GM19239 (cell line): ENCODE measurements at places on chromosomes 7 and 10.

DNA sequence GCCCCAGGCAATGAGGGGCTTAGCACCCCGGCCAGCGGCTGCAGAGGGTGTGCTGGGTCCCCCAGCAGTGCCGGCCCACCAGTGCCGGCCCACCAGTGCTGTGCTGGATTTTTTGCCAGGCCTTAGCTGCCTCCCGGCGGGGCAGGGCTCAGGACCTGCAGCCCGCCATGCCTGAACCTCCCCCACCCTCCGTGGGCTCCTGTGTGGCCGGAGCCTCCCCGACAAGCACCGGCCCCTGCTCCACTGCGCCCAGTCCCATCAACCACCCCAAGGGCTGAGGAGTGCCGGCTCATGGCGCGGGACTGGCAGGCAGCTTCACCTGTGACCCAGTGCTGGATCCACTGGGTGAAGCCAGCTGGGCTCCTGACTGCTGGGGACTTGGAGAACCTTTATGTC is 3.5 kb upstream of the ACSL5 start:
- DNase-seq, result no peak

DNA sequence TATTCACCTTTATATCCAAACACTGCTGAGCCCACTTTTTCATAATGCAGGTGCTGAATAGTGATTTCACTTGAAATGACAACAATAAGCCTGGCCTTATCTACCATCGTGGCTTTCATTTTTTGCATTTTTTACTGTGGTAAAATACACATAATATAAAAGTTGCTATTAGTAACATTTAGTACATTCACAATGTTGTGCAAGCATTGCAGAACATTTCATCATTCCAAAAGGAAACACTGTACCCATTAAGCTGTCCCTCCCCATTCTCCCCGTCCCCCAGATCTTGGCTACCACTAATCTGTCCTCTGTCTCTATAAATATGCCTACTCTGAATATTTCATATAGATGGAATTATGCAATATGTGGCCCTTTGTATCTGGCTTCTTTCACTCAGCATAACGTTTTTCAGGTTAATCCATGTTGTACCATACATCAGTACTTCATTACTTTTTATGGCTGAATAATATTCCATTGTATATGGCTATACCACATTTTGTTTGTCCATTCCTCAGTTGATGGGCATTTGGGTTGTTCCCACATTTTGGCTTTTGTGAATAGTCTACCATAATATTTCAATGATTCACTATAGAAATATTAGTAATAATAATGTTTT is 68.5 kb upstream of the ARID5B start:
- DNase-seq, result no peak

DNA sequence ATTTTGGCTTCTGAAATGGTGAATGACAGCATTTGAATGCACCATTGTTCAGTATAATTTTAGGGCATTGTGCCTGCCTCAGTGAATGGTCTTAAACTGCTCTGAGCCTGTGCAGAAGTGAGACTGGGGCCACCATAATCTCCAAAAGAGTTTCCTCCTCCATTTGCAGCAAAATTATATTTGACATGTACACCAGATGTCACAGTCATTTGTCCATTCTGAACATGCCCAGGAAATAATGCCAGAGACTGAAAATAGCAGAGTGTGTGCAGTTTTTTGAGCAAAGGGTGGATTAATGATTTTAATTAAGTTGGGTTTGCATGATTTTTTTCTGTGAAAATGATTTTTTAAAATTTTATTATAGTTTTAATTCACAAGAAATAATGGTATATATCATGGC is 26.4 kb upstream of the SLC35B4 start:
- no peak for DNase-seq

DNA sequence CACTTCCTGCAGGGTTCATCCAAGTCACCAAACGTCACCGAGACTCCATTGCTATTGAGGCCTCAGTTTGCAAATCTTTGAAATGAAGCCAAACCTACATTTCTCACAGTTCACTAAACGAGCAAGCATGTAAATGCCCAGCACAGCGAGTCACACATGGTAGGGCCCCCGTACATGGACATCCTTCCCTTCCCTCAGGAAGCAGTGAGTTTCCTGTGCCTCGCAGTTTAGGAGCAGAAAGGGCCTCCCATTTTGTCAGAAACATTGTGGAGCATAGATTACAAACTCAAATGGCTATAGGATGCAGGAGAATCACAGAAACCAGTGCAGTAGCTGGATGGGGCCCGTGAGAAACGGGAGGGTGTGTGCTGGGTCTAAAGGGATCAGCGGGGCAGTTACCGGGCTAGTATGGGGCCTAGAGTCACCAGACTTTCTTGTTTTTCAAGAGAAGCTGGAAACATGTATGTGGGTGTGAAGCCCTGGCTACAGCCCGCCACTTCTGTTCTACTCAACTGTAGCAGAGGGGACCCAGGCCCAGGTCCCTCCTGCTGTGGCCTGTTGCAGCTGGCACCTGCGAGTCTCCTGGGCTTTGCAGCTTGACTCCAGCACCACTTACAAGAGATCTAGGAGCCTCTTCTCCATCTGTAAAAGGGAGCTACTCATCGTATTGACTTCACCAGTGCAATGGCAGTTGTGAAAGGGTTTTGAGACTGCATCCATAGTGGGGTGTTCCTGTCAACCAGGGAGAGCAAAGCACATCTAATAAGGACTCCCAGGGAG is 14.2 kb upstream of the SLC18A3 start:
- no peak for DNase-seq

DNA sequence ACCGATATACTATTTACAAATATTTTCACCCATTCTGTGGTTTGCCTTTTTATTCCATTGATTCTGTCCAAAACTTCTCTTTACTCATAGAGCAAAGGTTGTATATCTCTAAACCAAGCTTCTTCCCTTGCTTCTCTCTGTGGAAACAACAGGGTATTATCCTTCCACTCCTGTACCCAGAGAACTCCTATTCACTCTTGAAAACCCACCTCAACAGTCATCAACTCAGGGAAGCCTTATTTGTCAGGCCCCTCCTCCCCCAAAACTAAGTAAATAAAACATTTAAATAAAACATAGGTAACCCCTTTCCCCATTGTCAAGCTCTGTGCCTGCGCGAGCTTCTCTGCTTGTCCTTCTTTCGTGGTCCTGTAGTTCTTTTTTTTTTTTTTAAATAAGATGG is 44.6 kb downstream of the GTF2IRD1 start:
- DNase-seq, result no peak

DNA sequence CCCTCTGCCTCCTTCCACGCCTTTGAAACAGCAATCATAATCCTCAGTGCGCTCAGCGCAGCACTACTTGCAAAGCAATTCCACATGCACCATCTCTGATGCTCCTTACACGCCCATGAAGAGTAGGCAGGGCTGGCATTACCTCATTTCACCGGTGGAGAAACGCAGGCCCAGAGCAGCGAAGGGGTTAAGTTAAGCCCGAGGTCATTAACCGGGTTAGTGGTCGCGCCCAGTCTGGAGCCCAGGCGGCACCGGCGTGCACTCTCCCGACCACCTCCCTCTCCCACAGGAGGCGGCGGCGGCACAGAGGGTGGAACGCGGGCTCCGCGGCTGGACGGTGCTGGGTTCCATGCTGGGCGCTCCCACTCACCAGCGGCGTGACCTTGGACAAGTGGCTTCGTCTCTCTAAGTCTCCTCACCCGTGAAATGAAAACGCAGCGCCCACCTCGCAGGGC is 515 bp downstream of the FASTK start:
- DNase-seq, result no peak

GRCh38 chr10:12191715-12192114 is 4.0 kb downstream of the NUDT5 start:
- DNase-seq, result no peak

DNA sequence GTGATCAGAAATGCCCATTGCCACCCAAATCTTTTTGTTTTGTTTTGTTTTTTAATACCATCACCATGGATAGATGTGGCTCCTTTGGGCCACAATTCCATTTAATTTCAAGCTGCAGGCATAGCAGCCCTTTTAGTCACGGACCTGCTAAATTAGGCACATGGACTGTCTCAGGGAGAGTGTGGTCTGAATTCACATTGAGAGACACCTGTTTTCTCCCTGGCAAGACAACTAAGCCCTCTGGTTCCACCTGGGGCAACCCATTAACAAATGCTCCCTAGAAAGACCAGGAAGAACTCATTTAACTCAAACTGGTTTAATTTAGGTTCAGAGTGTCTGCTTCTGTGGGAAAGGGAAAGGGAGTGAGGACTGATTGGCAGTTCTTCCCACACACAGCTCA is 88.2 kb upstream of the ANKRD1 start:
- DNase-seq, result no peak

DNA sequence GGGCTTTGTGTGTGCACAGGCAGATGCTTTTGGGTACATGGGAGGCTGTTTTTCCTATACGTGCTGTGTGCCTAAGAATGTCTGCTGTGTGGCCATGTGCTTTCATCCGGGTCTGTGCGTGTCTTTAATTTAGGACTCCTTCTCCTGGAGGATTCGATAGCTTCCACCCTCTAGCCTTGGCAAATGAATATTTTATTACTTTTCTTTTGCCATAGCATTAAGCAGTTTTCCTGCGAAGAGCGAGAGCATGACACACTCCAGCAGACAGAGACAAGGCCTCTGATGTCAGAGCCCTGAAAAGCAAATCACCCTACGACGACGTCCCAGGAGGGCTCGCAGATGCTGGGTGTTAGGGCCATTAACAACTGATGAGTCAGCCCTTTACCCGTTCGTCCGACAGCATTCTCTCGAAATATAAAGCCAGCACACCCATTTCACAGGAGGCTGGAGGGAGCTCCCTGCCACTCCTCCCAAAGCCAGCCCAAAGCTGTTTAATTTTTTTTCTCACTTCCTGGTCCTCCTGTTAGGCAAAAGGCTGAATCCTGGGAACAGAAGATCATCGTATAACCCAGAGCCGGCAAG is 311.3 kb upstream of the ZMIZ1 start:
- DNase-seq, result no peak

GRCh38 chr7:28754027-28754426 is 204.1 kb downstream of the TRIL start:
- DNase-seq, result no peak

- DNase-seq, result no peak
Measured at GRCh38 chr7:72538147-72538546, 126.0 kb upstream of the CALN1 start.

GRCh38 chr7:129742256-129742655 is 130.7 kb downstream of the NRF1 start:
- DNase-seq, result no peak
